NAMALWA (cell line): ENCODE measurements at places on chromosomes 4 and X.

GRCh38 chr4:119025916-119026661 lies 109.5 kb upstream of the MYOZ2 start:
- no peak for DNase-seq

- DNase-seq = no peak
These were observed 20.3 kb downstream of the CLRN2 start for GRCh38 chr4:17535242-17535641.

DNA sequence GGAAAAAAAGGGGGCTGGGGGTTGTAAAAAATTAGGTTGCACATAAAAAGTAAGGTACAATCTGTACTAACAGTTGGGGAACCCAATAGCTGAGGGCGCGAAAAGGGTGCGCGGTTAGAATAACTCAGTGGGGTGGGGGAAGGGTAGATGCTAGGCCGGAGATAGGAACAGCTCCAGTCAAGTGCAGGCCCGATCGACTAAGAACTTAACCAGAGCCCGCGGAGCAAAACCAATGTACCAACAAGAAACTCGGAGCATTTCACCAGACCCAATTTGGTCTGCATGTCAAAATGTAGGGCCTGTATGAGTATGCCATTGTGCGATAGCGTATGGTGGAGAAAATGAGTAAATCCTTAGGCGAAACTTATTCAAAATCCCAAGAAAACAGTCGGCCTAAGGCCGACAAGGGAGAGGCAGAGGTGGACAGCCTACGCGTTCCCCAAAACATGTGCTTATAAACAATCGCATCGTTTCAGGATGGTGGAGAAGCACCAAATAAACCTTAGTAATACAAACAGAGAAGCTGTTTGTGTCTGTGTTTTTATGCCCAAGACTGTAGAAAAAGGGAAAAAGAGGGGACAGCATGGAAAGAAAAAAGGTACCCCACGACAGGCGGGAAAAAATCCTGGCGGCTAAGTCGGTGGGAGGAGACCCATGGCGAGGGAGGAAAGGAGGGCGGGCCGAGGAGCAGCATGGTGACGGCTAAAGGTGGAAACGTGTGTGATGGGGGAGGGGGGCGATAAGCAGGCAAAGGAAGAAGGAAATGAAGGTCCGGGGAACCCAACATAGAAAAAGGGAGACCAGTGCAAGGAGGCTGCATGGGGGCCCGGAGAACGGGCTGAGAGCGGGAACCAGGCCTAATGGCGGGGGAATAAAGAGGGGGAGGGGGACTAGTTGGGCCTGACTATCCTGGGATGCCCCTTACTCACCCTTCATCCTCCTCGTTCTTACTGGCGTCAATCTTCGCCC lies 990 bp downstream of the HNRNPD start:
- peak; percentile 87 for DNase-seq

DNA sequence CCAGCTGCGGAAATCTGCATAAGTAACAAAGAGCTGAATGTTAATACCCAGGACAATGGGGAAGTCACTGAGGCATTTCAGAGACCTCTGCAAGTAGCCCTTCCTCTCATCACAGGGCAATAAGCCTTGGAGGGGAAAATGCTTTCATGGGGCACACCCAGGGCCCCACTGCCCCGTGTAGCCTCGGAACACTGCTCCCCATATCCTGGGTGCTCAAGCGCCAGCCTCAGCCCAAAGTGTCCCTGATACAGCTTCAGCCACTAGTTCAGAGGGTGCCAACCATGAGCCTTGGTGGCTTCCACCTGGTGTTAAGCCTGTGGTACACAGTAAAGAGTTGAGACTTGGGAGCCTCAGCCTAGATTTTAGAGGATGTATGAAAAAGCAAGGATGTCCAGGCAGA lies 402.8 kb upstream of the CXorf51A start:
- DNase-seq = no peak

DNA sequence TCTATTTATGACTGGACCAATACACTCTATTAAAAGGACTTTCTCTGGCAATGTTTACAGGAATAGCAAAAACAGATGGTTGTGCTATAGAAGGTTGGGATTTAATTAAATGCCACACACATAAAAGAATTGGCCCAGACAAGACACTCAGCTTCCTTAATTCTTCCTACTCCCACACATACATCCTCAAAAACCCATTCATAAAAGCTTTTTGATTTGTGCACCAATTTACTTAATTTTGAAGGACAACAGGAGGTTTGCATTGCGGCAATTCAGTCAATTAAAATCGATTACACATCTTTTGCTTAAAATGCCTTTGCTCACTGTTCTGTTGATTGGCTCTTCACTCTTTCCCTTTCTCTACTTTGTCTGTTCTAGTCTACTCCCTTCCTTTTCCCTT lies 317.1 kb downstream of the CBLL2 start:
- DNase-seq = no peak

- DNase-seq = no peak
These were observed 91.7 kb upstream of the ADRA2C start for GRCh38 chr4:3674479-3674851.

DNA sequence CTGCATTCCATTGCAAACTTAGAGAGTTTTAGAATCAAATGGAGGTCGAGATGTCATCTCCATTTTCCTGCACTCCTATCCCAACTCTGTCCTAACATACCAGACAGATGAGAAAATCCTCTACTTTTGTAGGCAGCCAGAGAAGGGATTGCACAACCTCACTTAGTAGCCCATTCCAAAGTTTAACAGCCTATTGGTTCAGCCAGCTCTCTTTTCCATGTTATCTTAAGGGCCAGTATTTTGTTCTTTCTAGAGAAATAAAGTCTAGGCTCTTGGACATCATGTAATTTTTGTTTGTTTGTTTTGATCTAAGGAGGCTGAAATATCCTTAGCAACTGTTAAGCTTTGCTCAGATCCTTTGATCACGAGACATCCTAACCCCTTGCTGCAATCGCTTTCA lies 173.0 kb downstream of the COX18 start:
- no peak for DNase-seq

DNA sequence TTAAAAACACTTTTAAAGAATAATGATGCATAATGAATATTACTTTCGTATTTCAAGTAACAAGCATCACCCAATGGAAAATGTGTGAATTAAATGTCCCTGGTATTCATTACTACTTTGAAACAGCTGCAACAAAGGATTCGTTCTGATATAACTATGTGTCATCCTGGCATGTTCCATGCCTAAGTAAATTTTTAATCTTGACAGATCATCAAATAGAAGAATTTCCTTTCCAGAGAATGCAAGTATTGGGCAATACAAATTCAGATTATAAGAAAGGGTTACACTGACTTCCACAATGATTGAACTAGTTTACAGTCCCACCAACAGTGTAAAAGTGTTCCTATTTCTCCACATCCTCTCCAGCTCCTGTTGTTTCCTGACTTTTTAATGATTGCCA lies 105.3 kb downstream of the SPCS3 start:
- no peak for DNase-seq
